ENCODE measurements at places on chromosomes 5 and 9.

DNA sequence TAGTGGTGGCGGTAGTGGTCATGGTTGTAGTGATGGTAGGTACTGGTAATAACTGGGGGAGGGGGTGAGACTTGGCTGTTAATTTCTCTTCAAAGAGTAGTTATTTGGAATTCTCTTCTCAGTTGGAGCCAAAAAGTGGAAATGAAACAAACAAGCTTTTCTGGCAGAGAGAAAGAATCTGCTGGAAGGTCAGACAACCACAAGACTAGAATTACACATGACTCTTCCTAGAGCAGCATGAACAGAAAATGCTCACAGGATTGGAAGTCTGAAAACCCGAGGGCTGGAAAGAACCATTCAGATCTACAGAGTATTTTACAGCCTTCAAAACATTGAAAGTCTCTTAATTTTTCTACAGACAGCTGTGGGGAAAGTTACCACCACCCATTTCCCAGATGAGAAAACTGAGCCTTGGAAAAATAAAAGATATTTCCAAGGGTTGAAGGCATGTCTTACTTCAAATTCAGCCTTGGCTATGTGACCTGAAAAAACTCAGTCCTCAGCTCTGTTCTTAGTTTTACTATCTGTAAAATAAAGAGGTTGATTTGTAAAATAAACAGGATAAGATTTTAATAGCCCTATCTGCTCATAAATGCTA, 42.9 kb upstream of the TRIM32 start:
- no peak for DNase-seq

DNA sequence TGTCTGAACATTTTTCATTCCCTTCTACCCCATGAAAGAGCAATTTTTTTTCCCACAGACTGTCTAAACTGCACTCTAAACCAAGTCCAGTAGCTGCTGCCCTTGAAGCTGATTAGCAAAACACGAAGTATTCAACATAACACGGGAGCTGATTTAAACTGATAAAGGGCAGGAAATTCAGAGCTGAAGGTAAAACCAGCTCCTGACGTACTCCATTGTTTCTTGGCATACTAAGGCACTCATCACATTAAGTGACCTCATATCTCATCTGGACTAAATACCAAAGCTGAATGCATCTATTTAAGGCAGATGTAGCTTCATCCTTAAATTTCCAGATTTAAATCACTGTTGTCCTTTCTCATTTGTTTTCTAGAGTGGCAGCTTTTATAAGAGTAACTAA, 12.0 kb downstream of the GDF9 start:
- DNase-seq = no peak

GRCh38 chr9:36623280-36623679, 50.6 kb downstream of the MELK start:
- DNase-seq = no peak

- no peak for DNase-seq
Measured at GRCh38 chr9:111451570-111451969, 32.6 kb downstream of the ECPAS start.

- DNase-seq = no peak
Measured at GRCh38 chr5:67133776-67134175, 62.8 kb downstream of the CD180 start.

- DNase-seq = no peak
Measured at GRCh38 chr5:118069452-118069851, 918.9 kb downstream of the DTWD2 start.

DNA sequence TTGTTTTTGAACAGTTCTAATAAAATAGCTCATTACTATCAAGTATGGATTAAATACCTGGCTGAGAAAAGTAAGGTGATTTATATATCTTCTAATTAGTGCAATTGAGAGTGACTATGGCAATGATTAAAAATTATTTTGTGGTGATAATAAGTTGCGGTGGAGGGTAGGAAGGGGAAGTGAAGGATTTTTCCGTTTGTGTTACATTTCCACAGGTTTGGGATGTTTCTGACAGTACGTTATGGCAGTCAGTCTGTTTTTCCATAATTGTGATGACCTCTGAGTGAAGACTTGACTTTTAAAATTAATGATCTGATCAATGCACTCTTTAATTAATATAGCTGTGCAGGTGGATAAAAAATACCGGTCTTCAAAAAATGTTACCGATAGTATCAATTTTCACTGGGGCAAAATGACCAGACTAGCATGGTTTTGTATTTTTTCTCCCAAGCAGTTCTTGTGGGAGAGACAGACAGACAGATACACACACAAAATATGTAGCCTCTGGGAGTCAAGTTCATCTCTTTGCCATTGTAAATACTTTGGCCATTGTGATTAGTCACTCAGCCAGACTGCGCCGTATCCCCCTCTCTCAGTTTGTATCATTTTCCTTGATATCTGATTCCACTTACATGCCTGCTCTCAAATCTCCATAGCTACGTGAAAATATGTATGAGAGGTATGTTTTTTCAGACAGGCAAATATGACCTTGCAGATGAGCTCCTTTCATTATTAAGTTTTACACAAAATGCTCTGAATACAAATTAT, 60.2 kb downstream of the ARHGAP26 start:
- DNase-seq = no peak

All from B cell (primary cell).